ENCODE measurements at places on chromosomes 5 and 9.

DNA sequence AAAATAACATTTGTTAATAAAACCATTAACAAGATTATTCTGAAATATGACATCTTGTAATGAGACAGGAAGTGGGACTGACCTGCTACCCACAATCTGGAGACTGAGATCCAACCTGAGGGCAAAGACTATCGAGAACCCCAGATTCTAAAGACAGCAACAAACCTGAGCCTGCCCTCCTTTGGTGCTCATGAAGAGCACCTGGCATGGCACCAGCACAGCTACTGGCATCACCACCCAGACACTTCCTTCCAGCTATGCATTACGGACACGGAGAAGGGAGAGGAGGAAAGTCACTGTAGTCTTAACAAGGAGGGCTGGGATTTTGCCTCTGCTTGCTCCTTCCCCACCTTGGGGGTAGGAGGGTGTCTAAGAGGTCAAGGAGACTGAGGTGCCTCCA, 105.5 kb downstream of the AUH start:
- no peak for DNase-seq

GRCh38 chr9:101628173-101628572, 33.4 kb upstream of the PPP3R2 start:
- DNase-seq = no peak

GRCh38 chr5:172451771-172452197, 2.5 kb downstream of the SH3PXD2B start:
- no peak for DNase-seq

- DNase-seq = no peak
These were observed 130.0 kb downstream of the LIFR start for GRCh38 chr5:38426490-38426889.
